Cortex of kidney (tissue), 1 donor: ENCODE measurements at places on chromosomes 6 and 20.

- no peak for DNase-seq
Observed at GRCh38 chr6:157779705-157780604, 43.1 kb upstream of the SNX9 start.

GRCh38 chr6:122785891-122786290 is 3.2 kb upstream of the SMPDL3A start:
- no peak for DNase-seq

- DNase-seq: no peak
Observed at GRCh38 chr6:36062247-36062646, 34.6 kb downstream of the MAPK14 start.

DNA sequence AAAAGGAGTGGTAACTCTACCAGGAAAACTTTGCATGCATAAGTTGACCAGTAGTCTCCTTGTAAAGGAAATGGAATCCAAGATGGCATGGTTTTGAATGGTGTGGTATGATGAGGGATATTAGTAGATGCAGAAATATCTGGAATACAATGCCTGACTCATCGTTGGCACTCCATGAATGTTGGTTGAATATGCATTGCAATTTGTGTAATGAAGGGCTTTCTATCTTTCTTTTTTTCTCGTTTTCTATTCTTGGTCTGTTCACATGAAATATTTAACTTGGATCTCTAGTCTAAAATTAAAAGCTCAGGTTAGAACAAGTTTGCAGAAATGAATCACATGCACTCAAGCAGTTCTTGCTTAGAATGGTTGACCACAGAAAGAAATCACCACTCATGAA is 277.3 kb upstream of the PRND start:
- no peak for DNase-seq

DNA sequence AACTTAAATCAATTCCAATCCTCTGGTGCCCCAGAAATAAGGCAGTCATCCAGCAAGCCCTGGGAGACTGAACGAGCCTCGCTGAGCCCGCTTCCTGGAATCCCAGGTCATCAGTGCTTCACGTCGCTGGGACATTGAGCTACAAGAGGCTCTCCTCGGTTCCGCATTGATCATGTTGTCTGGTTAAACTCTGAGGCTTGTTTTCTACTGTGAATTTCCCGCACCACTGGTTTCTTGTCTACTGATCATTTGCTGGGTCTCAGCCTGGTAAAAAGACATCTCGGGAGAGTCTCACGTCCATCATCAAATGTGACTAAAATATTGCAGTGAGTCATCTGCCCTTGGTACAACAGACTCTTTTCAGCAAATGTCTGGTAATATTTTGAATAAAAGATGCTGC is 569.2 kb downstream of the QKI start:
- no peak for DNase-seq

- DNase-seq: no peak
Observed at GRCh38 chr6:105301756-105302616, 100.9 kb downstream of the PREP start.

DNA sequence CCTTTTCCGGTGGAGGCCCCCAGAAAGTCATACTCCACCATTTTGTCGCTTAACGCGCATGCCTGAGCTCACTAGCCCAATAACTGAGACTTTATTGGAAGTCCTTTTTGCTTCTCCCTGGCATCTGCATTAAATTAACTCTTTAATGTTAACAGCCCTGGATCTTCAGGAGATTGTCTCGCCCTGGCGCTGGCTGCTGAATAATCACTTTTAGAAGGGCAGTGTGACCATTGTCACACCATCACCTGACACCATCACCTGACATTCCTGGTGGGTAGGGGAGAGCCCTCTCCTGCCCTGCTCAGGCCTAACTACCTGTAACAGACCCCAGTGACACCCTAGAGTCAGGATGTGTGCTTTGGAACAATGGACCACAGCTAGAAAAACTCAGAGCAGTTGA is 115.5 kb upstream of the SNX9 start:
- DNase-seq: no peak

- DNase-seq: no peak
Observed at GRCh38 chr6:127842562-127842961, 58.3 kb downstream of the THEMIS start.

DNA sequence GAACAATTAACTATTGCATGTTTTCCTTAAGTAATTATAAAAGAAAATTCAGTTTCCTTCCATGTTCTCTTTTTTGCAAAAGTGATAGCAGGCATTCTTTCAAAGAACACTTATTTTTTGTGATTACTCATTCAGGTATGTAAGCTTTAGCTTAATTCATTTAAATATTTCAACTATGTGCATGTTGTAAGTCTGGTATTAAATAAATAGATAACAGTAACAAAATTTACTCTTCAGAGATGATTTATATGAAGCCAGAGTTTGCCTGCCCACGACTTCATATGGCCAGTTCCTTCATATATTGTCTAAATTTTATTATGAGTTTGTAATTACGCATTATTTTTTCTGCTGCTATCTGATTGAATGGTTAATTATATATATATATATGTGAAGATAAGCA is 110.9 kb downstream of the ADGRG6 start:
- no peak for DNase-seq

- DNase-seq: no peak
Observed at GRCh38 chr6:151493804-151494234, at the start of gene CCDC170. CCDC170 (plus strand) TSS chr6:151494017; CDS start chr6:151494129, 112 bp downstream.

DNA sequence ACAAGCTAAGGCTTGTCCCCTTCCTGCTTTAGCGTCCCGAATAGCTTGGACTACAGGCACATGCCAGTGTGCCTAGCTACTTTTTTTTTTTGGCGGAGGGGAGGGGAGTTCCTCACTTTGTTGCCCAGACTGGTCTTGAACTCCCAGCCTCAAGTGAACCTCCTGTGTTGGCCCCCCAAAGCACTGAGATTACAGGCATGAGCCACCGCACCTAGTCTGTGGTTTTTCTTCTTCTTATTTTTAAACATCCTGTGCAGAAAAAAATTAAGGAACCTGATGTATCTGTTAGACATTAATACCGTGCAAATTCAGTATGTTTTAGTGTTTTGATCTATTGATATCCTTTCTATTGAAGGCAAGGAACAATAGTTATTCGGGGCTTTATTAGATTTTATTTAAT is 25.7 kb downstream of the HIVEP1 start:
- DNase-seq: no peak

DNA sequence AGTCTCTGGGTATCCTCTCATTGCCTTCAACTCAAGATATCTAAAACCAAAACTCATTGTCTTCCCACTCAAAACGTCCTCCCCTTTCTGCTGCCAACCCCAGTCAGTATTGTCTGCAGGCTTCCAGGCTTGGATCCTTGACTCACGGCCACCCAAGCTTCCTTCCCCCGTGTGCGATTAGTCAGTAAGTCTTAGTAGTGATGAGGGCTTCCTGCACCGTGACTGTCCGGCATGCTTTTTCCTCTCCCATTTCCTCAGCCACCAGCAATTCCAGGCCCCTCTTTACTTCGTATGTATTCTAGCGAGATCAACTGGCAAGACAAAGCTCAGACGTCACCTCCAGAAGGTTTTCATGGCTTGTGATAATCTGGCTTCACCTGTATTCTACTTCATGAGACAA is 88.6 kb upstream of the DUSP22 start:
- no peak for DNase-seq

DNA sequence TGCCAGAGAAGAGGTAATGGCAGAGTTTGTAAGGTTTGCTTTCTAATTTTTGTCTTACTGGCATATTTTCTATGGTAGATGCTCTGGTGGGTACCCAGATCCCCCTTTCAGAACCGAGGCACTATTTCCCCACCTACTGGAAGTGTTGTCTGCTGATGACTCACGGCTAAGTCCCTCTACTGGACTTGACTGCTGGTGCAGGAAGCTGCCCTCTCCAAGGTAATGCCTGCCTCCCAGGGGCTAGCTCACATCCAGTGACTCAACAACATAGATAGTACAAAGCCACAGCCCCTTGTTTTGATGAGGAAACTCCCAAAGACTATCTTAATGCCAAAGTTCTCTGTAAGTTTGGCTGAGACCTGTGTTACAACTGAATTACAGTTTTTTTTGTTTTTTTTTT is 285.4 kb upstream of the FLRT3 start:
- no peak for DNase-seq

GRCh38 chr6:15926256-15926655 is 202.6 kb upstream of the MYLIP start:
- no peak for DNase-seq

- no peak for DNase-seq
Observed at GRCh38 chr6:7261032-7261841, 51.8 kb downstream of the SSR1 start.

- no peak for DNase-seq
Observed at GRCh38 chr20:18321976-18322950, 33.9 kb downstream of the ZNF133 start.

GRCh38 chr6:78594668-78595066 is 272.7 kb upstream of the IRAK1BP1 start:
- DNase-seq: no peak

DNA sequence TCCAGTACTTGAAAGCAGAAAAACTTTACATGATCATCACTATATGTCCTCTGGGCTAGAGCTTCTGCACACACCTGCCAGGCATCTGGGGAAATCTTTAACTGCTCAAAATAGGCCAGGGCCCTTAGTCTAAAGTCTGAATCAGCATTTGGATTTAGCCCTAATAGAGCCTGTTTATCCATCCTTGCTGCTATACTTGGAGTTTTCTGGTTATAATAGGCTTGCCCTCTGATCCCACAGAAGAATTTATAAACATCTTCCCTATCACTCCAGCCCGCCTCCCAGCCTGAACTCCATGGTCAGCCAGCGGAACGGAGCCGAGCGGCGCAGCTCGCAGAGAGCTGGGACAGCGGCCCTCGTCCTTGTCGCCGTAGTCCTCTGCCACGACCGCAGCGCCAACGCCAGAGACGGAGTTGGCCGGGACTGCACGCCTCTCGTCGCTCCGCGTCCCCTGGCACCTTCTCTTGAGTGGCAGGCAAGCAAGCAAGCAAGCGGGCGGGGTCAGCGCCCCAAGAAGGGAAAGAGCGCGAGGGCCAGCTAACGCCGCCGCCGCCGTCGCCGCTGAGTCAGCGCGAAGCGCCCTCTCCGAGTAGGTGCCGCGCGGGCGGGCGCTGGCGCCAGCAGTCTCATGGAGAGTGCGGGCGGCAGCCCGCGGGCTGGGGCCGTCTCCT is 25.4 kb upstream of the ASIP start:
- no peak for DNase-seq

DNA sequence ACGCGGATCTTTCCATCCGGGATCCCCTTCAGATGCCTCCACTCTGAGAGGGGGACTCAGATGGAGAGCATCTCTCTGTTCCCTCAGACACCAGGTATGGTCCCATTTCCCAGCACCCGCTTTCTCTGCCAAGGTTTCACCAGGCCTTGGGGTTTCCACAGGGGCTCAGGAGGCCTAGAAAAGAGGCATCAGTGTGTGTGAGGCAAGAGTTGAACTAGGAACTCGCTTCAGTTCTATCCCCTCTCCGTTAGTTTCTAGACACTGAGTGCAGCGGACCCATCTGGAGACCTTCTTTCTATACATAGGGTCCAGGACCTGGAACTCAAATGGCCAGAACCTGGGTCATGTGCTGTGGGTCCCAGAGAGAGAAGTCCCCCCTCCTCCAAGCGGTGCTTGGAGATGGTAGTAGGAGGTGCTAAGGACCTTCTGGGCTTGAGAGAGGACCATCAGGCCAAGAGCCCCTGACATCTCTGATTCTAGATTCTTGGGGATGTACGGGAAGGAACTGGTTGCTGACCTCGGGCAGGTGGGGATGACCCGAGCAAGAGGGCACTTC is 2.1 kb downstream of the SLC12A5 start:
- no peak for DNase-seq

DNA sequence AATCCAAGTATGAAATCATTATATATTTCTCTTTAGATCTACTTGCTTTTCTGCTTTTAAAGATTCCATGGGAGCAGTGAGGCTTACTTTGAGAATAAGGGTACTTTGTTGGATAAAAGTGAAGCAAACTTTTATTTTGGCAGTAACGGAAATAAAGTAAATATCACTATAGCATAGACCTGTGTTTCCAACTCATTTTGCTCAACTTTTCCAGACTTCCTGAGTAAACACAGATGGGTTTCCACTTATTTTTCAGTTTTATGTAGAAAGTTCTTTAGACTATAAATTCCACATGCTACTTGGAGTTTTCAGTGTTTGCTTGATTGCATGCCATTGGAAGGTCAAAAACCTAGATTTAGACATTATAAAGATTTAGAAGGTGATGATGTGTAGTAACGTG is 6.2 kb downstream of the STX16 start:
- no peak for DNase-seq

DNA sequence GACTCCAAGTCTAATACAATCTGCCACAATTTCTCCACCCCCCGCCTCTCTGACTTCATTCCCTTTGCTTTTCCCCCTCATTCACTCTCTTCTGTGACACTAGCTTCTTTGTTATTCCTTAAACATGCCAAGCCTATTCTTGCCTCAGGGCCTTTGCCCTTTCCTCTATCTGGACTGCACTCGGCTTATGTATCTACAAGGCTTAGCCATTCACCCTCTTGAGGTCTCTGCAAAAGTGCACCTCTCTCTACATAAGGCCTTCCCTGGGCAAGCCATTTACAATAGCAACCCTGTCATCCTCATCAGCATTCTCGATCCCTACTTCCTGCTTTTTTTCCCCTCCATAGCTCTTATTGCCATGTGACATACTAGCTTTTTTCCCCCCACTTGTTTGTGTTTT is 168.9 kb downstream of the PDSS2 start:
- DNase-seq: no peak

DNA sequence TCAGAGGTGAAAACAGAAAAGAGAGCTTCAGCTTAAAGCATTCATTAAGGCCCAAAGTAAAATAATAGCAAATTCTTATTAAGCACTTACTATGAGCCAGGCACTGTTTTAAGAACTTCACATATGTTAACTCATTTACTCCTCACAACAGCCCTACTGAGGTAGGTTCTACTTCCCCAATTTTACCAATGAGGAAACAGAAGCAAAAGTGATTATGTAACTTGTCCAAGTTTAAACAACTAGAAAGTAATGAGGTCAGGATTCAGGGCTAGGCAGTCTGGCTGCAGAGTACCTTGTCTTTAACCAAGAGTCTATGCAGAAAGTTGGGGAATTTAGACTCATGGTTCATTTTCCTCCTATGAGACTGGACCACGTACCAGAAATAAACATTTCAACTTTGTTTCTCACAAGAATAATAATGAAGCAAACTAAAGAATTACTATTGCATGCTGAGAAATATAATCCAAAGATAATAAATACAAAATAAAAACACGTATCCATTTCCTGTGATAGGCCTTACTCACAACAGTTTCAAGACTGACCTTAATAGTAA is 3.8 kb downstream of the COL21A1 start:
- no peak for DNase-seq

- no peak for DNase-seq
Observed at GRCh38 chr20:40161391-40161790, 527.6 kb downstream of the MAFB start.
